ENCODE measurements at places on chromosomes 16 and 17. TPM values are rescaled to one million over a fixed set of nuclear protein-coding genes. Genes with fewer than 3 reads are reported as not detected.

GRCh38 chr16:56825826-56826225 is 39.2 kb upstream of the SLC12A3 start:
- no peak for DNase-seq

DNA sequence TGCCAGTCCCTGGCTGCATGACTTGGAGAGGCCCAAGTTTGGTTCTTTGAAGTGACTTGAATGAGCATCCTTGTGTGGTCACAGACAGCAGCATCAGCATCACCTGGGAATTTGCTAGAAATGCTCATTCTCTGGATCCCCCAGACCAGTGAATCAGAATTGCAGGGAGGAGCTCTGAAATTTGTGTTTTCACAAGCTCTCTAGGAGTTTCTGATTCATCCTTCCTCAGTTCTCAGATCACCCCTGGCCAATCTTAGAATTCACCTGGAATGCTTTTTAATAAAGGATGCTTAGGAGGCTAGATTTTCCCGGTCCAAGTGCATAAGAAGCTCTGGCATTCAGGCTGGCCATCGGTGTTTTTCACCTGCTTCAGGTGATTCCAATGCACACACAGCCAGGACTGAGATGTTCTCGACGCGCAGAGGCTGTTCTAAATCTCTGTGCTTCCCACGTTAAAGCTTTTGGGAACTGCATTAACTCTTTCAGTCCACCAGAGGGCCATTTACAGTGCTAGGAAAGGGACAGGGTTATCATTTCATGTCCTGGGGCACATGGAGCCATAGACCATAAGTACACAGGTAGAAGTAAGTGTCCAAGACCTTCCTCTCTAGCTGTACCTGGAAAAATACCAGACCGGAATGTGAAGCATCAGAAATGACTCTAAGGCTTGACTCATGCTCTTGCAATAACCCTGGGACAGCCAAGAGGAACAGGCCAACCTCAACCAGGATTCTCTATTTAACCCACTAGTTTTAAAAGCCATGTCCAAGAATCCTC is 85.7 kb upstream of the XYLT1 start:
- DNase-seq: no peak

DNA sequence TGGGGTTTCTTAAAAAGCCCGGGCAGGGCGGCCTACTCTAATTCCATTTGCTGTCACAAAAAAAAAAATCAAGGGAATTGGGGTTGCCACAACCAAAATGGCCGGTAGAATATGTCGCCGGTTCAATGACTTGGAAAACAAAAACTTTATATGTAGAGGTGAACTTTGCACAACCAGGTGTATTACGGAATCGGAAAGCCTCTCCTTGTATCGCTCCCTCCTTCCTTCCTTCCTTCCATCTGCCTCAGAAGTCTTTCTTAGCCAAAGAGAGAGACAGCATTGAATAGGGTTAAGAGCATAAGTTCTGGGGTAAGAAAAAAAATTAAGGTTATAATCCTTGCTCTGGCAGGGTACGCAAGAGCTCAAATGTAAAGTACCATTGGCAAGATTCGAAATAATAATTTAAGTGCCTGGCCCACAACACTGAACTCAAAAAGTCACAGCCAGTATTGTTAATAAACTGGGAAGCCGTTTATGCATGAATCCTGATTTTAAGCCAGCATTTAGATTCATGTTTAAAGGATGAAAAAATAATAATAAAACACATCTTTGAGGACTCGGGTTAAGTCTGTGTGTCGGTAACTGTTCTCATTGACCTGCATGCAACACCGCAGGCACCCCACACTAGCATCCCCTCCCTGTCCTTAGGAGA is 522 bp upstream of the GLG1 start:
- no peak for DNase-seq

- DNase-seq: no peak
Measured at GRCh38 chr17:62319846-62320245, 60.5 kb upstream of the EFCAB3 start.

DNA sequence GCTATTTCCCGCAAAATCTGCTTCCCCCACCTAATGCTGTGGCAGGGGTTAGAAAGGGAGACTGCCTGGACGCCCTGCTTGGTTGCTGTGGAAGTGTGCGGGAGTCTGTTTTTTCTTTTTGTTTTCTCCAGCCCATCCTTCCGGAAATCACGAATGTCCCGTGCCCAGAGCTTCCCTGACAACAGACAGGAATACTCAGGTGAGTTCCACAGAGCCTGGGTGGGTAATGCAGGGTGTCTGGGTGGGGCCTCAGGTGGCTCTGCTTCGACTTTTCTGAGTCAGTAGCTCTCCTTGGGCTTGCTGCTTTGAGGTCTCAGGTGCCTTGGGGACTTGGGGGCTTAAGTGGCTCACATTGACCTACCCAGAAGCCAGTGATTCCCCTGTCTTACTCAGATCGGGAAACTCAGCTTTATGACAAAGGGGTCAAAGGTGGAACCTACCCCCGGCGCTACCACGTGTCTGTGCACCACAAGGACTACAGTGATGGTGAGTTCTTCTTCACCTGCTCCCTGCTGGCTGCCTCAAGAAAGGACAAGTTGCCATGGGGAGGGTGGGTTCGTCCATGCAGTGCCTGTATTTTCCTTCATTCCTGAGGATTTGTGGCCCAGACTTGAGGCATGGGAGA is 11.4 kb downstream of the LIMD2 start:
- DNase-seq: no peak

DNA sequence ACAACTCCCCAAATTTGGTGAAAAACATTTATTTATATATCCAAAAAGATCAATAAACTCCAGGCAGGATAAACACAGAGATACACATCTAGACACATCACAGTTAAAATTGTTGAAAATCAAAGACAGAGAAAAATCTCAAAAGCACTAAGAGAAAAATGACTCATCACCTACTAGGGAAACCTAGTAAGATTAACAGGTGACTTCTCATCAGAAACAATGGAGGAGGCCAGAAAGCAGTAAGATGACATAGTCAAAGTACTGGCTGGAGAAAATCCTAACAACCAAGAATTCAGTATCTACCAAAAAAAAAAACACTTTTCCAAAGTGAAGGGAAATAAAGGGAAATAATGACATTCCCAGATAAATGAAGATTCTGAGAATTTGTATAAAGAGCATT is 33.8 kb downstream of the ULK2 start:
- DNase-seq: no peak

DNA sequence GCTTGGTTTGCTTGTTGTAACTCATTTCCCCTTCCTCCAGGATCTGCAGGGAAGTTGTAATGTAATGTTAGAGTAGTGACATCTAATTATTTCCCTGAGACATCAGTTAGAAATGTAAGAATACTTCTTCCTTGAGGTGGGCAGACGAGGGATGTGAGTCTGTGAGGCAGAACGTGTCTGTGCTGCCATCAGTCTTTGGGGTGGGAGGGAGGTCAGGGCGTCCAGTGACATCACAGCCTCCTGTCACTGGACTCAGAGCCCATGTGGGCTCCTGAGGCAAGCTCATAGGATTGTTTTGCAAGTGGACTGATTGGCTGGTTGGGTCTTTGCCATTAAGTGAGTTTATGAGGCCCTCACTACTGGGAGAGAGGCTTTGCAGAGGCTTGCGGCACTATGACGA is 188.8 kb downstream of the CCDC182 start:
- no peak for DNase-seq

GRCh38 chr17:69551212-69552010 is 136.9 kb downstream of the MAP2K6 start:
- no peak for DNase-seq

DNA sequence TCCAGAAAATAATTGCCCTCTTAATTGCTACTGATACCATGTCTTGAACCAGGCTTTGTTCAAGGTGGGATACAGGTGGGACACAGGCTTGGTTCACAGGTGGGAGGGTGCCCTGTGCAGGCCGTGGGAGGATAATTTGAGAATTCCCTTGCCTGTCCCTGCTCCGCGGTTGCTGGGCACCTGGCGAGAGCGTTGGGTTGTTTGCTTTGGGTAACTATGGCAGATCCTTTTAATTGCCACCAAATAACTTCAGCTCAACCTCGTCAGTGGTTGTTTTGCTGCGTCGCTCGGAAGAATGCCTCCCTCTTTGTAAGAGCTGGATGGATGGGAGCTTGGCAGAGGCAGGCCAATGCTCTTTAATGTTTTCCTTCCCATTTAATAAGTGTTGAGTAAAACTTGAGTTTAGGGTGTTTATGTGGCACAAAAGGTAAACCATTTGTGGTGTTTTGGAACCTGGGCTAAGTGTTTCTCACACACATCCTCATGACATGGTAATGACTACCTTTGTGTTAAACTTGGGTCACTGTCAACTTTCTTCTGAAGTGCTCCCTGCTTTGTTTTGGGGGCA is 202.5 kb downstream of the MSI2 start:
- DNase-seq: no peak

DNA sequence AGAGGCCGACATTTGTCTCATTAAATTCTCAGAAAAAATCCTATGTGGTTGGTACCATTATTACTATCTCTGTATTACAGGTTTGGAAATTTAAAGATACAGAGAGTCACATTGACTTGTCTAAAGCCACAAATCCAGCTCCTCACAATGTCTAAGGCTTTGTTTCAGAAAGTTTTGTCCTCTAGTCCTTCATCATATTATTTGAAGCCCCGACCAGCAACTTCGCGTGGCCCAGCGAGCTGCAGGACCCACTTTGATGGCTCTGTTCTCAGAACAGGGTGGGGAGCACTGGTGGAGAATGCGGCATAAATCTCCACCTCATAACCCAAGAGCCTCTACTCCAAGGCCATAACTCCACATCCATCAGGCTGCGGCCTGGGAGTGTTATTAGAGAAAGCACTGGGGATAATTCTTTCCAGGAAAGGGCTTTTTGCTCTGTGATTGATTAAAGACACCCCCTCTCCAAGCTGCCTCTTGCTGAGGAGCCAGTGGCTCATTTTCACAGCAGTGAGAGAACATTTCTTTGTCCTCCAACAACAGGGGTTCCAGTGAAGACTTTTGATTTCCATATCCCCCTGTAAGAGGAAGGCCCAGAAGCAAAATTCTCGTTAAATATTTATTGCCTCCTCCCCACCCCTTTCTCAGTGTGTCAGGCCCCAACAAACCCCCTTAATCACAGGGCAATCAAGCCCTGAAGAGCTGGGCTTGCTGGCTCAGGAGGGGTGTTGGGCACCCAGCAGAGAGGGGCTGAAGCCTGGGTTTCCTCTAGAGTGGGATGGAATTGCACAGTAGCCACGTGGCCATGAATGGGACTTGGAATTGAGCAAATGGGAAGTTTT is 113.7 kb upstream of the CDH11 start:
- no peak for DNase-seq

DNA sequence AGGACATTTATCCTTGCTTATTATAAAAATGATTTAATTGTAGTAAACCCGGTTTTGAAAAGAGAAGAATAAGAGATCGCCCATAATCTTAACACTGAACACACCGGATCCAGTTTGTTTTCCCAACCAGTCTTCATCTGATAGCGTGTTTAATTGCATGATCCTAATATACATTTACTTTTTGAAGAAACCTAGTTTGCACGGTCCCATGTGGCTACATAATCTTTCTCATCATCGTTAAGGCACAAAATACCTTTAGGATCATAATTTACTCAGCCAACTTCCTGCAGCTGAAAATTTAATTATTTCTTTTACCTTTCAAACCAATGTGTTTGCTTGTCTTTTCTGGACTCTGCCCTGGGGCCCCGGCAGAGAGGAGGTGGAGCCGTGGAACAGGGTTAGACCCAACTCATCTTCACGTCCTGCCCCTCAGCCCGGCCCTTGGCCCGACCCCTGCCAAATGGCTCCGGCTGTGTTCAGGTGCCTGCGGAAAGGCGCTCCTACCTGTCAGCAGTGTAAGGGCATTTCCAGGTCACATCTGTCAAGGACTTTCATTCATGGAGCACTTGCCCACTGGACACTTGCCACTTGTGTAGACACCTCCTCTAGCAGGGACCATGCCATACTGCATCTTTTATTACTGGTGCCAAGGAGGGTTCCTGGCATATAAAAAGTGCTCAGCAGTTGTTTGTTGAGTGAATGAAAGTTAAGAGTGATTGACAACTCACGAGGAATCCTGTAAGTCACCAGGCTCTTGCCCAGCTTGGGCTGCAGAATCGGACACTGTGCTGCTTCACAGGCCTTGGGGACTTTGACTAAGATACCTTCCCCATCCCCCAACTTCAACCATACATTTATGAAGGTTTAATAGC is 28.6 kb downstream of the SMARCE1 start:
- no peak for DNase-seq

DNA sequence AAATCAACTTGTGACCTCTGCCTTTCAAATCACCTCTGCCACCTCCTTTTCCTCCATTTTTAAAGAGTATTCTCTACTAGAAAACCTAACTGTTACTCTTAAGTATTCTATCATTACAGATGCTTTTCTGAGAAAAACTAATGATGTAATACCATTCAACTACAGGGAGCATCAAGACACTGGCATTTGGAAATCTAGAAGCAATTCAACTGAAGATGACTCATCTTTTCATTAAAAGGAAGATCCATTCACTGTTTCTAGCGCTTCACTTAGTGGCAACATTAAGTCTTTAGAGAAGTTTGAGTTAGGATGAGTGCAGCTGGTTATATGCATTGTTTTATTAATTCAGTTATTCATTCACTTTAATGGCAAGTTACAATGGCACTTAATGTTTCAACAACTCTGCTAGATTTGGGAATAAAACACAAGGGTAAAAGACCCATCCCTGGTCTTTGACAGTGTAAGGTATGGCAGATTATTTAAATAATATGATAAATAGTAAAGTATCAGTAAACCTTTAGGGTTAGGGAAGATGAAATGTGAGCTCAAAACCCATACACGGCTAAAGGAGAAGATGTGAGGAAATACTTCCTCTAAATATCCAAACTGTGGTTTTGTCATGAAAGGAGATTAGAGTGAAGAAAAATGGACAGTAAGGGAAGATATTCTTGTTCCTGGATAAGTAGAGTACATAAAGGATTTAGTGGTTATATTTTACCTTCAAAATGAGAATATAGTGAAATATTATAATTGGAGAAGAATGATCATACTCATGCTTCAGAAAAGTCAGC is 61.7 kb downstream of the KCNJ2 start:
- no peak for DNase-seq

DNA sequence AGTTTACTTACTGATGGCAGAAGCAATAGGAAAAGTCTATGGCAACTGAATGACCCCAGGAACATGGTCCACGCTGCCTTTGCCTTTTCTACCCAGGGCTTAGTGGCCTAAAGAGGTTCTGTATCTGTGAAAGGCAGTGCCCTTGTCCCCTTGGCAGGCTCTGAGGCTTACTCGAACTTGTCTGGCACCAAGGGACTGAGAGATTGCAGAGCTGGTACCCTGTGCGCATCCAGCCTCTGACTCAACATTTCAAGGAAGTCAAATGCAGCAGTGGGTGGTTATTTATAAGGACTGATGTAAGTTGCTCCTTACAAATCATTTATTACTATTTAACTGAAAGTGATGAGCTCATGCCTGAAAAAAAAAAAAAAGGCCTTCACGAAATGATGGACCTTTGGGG is 299.9 kb upstream of the MYOCD start:
- no peak for DNase-seq

GRCh38 chr17:49480836-49481615 is 14.1 kb upstream of the NGFR start:
- DNase-seq: no peak

GRCh38 chr16:62969711-62970318 is 933.6 kb upstream of the CDH8 start:
- no peak for DNase-seq

- no peak for DNase-seq
Measured at GRCh38 chr16:52114379-52114778, 432.6 kb downstream of the TOX3 start.

- DNase-seq: no peak
Measured at GRCh38 chr16:79407461-79408135, 192.9 kb downstream of the MAF start.

GRCh38 chr16:89710709-89711564 is 9.4 kb upstream of the SPATA2L start:
- DNase-seq: no peak

TPSG1 gene
- polyA plus RNA-seq: 0.67 TPM

NACA2 gene
- polyA plus RNA-seq: 2.5 TPM

OMG gene
- polyA plus RNA-seq: 0.33 TPM

ERN2 gene
- 0.57 TPM for polyA plus RNA-seq

CRHR1 gene
- polyA plus RNA-seq: not detected

SLC2A4 gene
- polyA plus RNA-seq: 2.8 TPM

Data from left renal cortex interstitium (tissue), 4 donors.